ENCODE measurements at places on chromosomes 3 and 15. TPM values are rescaled to one million over a fixed set of nuclear protein-coding genes. Genes with fewer than 3 reads are reported as not detected.
A peak's percentile ranks its signal among the peaks of the same experiment; 100 is the strongest.

DNA sequence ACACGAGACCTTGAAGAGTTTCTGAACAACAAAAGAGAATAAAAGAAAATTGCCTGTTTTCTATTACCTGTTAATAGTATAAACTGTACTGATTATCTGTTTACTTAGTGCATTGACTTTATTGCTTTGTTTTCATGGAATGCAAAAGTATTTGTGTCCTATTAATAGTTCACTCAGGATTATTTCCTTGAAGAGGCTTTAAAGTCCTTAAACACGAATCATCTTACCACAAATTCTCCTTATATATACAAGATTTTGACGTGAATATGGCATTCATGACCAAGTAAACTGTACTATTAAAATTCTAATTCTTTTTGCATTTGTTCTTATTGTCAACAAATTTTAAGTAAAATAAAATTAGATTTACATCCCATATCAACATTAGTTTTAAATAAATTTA is 513.0 kb downstream of the NTRK3 start:
- DNase-seq = no peak
- H3K27me3 ChIP-seq = no peaks in the 10 kb centered on the region
- H3K27ac ChIP-seq = no peak overlapping the region
- no peaks in the 10 kb centered on the region for H3K36me3 ChIP-seq

- H3K27me3 ChIP-seq = no peaks in the 10 kb centered on the region
- no peak for DNase-seq
- no peaks in the 10 kb centered on the region for H3K36me3 ChIP-seq
- no peak overlapping the region for H3K4me3 ChIP-seq
Observed at GRCh38 chr15:31374986-31375385, 48.4 kb downstream of the KLF13 start.

TCF12 gene
- total RNA-seq = 351 TPM

DNA sequence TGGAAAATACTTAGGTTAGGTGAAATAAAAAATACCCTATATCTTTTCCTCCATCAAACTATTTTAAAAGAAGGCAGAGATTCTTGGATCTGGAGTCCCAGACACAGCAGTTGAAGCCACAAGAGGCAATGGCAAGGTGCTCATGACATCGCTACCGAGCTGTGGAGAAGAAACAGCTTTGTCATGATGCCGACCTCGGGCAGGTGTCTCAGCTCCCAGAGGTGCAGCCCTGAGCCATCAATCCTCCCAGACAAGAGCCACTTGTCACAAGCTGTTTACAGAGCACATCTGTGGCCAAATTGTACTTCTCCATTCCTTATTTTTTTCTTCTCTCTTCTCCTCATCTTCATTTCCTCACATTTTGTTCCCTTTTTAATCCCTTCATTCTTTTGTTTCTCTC is 50.8 kb downstream of the GPR176 start:
- no peaks in the 10 kb centered on the region for H3K4me1 ChIP-seq
- no peaks in the 10 kb centered on the region for H3K27me3 ChIP-seq
- no peaks in the 10 kb centered on the region for H3K36me3 ChIP-seq
- no peak overlapping the region for H3K4me3 ChIP-seq
- no peak for DNase-seq
- H3K27ac ChIP-seq = no peak overlapping the region

GRCh38 chr3:39346785-39347585 is 17.5 kb downstream of the CCR8 start:
- no peak overlapping the region for H3K27ac ChIP-seq
- no peaks in the 10 kb centered on the region for H3K4me1 ChIP-seq
- no peaks in the 10 kb centered on the region for H3K27me3 ChIP-seq
- H3K4me3 ChIP-seq = no peak overlapping the region

DNA sequence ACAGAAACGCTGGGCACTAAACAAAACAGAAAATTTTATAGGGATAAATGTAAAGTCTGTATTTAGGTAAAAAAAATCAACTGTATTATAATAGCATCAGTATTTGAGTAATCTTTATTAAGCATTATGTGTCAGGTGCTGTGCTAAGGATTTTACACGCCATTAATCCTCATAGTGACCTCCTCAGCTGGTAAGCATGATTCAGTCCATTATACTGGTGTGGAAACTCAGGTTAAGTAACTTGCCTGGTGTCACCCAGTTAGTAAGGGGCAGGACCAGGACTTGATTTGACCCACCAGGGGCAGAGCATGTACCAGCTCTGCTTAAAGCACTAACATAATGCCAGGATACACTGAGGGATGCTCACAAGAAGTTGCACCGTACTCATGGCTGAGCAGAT is 4.8 kb downstream of the MYO5C start:
- no peak overlapping the region for H3K4me3 ChIP-seq
- no peaks in the 10 kb centered on the region for H3K36me3 ChIP-seq

CRABP1 gene
- total RNA-seq = 57.1 TPM

CHRNA5 gene
- 18.9 TPM for total RNA-seq

DNA sequence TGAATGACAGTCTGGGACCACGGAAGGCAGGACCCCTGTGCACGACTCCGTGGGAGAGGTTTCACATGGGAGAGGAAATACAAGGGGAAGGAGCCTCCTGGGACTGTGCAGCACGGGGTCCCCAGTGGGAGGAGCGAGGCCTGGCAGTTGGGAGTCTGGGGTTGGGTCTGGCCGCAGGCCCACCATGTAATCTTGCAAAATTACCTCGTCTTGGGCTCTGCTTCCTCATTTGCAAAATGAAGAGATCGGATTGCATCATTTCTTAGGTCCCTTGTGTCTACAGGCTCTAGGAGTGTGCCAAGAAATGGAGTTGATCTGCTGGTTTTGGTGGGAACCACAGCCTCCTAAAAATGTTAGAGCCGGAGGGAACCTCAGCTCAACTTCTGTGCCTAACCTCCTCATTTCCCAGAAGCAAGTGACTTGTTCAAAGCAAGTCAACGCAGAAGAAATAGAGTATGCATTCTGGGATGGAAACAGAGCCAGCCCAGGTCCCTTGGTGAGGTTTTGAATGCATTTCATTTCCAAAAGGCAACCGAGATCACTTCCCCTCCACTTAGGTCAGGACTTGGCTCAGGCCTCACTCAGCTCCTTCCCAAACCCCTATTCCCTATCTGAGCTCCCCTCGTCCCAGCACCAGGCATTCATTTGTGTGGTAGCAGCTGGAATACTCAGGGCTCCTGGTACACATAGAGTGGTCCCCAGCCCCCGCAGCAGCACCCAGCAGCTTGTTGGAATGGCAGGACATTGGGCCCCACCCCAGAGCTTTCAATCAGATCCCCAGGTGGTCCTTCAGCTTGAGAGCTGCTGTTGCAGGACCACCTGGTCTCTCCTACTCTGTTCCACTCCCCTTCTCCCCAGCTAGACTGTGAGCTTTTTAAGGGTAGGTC is 267.7 kb downstream of the XXYLT1 start:
- DNase-seq = peak; percentile 91
- H3K4me1 ChIP-seq = peaks cover 51% of the 10 kb centered on the region
- H3K4me3 ChIP-seq = peak overlapping the region; percentile 18
- peak overlapping the region; percentile 96 for H3K27ac ChIP-seq

ARHGAP31 gene
- total RNA-seq = 12.0 TPM

SLC2A2 gene
- not detected for total RNA-seq

SHISA5 gene
- total RNA-seq = 63.5 TPM

GRCh38 chr15:30956216-30957124 is 35.0 kb downstream of the MTMR10 start:
- H3K4me1 ChIP-seq = peaks cover 10% of the 10 kb centered on the region
- no peak overlapping the region for H3K4me3 ChIP-seq
- H3K36me3 ChIP-seq = peaks cover 18% of the 10 kb centered on the region

DNA sequence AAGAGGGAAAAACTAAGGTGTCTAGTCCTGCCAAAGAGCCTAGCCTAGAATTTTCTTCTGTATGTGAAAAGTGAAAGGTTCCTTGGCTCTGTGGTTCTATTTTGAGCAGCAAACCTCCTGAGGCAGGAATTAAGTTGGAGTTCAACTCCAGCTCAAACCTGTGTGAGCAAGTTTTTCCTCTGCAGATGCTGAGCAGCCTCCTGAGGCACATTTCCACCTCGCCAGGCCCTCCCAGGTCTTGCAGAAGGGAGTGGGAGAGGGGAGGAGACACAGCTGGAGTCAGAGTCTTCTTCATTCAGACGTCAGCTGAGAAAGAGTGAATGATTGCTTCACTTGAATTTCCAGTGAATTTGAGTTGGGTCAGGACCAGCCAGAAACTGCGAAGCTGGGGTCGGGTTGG is 69.5 kb upstream of the ETV5 start:
- H3K27ac ChIP-seq = no peak overlapping the region
- DNase-seq = no peak
- H3K36me3 ChIP-seq = no peaks in the 10 kb centered on the region
- H3K4me3 ChIP-seq = no peak overlapping the region

- no peaks in the 10 kb centered on the region for H3K27me3 ChIP-seq
- DNase-seq = no peak
- no peaks in the 10 kb centered on the region for H3K4me1 ChIP-seq
Observed at GRCh38 chr3:189941679-189942078, 179.0 kb downstream of the P3H2 start.

CADPS gene
- total RNA-seq = not detected

IL17RD gene
- 2.2 TPM for total RNA-seq

SLC6A1 gene
- total RNA-seq = not detected

- DNase-seq = no peak
- no peaks in the 10 kb centered on the region for H3K27me3 ChIP-seq
- no peaks in the 10 kb centered on the region for H3K4me1 ChIP-seq
- H3K36me3 ChIP-seq = no peaks in the 10 kb centered on the region
- no peak overlapping the region for H3K27ac ChIP-seq
- no peak overlapping the region for H3K4me3 ChIP-seq
Observed at GRCh38 chr3:88248658-88249057, 98.9 kb downstream of the C3orf38 start.
